ENCODE measurements at places on chromosomes 2 and 18.

DNA sequence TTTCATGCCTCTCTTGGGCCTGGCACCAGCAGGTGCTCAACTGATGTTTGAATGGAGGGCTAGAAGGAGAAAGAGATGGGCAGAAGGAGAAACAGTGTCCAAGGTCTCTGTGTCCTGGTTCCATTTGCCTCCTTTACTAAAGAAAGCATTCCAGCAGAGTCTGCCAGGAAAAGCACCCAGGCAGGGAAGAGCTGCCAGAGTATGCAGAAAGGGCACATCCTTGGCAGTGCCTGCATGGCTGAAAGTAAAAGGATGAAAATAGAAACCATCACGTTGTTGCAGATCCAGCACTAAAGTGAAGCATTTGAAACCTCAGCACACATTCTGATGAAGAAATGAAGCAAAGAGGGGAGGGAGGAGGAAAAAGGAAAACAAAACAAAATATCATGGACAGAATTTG lies 142.2 kb downstream of the ESCO1 start:
- DNase-seq, result no peak

- no peak for DNase-seq
Observed at GRCh38 chr18:46736135-46736534, 20.7 kb downstream of the ST8SIA5 start.

GRCh38 chr2:78118037-78118436 lies 595.9 kb upstream of the LRRTM4 start:
- DNase-seq, result no peak

DNA sequence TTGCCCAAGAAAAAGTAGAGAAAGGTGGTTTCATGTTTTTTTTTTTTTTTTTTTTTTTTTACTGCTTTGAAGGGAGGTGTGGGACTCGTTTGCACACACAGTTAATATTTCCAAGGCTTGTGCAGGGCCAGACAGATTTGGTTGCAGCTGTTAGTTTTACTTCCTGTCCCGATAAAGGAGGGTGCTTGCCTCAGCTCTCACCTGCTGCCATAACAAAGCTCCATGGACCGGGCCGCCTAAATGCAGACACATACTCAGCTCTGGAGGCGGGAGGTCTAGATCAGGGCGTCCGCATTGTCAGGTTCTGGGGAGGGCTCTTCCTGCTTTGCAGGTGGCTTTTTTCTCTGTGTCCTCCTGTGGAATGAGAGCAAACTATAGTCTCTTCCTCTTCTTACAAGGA lies 69.9 kb downstream of the ODC1 start:
- no peak for DNase-seq

- no peak for DNase-seq
Observed at GRCh38 chr18:9065864-9066263, 36.6 kb upstream of the NDUFV2 start.

DNA sequence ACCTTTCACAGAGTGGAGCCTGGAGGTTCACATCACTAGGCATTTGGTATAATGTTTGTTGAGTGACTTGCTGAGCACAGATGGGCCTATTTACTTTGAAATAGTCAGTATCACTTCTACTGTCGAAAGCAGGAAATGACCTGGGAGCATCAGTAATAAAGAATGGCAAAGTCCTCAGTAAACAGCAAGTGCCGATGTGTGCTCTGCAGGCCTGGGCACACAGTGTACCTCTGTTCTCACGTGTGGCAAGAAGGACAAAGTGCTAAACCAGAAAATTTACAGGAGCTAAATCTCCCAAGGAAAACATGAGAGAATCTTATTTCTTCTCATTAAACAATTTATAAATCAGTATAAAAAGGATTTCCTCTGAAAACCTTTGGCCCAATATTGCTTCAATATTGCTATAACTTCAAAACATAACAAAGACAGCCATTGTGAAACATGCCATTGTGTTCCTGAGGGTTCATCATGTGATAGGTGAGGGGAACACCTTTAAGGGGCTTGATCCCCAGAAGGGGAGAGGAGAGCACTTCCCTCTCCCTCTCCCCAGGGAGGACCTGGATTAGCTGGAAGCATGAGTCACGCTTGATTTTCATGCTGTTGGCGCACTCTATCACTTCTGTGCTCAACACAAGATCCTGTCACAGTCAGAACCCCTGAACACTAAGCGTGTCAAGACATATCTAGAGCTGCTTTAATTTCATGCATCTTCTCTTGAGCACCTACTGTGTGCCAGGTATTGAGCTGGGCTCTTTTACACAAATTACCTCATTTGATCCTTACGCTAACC lies 131.5 kb upstream of the SMAD2 start:
- no peak for DNase-seq

DNA sequence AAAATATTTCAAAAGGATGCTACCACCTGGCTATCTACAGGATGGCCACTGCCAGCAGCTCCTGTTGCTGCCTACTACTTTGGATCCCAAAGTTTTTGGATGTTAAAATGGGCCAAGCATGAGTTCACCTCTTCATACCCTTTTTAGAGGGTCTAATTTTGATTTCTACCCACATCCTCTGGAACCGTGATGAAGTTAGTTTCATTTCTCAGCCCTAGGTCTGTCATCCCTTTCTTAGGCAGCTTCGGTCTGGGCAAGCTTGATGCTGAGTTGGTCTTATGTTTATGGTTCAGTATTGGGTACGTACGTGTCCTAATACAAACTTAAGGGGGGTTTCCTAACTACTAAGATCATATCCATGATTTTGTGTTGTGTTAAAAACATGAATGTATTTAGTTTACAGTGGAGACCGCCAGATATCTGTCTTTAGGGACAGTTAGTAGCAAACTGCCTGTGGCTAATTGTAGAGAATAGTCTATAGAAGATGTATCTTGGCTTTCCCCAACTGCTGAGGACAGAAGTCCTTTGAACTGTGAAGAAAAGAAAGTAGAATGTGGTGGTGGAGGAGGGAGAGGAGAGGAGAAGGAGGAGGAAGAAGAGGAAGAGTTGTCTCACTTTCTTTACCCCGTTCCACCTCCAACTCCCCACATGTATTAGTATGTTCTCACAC lies 184.9 kb downstream of the UBE2E3 start:
- DNase-seq, result no peak

- no peak for DNase-seq
Observed at GRCh38 chr18:25038261-25038660, 313.7 kb downstream of the ZNF521 start.

- DNase-seq, result no peak
Observed at GRCh38 chr2:120180066-120180465, 43.1 kb downstream of the TMEM185B start.

- DNase-seq, result no peak
Observed at GRCh38 chr2:64910972-64911433, 78.2 kb upstream of the SLC1A4 start.

DNA sequence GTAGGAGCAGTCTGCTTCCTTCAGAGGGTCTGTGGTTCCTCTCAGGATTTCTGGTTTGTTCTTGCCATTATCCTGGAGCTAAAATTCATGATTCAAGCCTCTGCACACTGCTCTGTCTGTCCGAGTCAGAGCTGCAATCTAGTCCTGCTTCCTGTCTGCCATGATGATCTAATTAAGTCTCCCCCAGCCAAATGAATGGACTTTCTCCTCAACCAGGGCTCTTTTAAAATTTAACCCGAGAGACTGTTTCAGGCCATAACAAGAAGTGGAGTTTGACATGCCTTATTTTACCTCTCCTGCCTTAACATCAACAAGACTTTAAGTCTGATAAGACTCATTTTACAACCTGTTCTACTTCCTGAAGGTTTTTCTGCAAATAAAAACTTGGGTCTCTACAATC lies 1009.6 kb upstream of the DDX18 start:
- no peak for DNase-seq

- DNase-seq, result no peak
Observed at GRCh38 chr2:235505181-235505741, 11.4 kb downstream of the AGAP1 start.

All from kidney capillary endothelial cell (primary cell).